Stimulated activated CD4-positive, alpha-beta T cell treated with anti-CD3 and anti-CD28 coated beads, Interleukin-4, amount 100 ng/mL, for 1 hour (primary cell): ENCODE measurements at places on chromosomes 2 and 18.

DNA sequence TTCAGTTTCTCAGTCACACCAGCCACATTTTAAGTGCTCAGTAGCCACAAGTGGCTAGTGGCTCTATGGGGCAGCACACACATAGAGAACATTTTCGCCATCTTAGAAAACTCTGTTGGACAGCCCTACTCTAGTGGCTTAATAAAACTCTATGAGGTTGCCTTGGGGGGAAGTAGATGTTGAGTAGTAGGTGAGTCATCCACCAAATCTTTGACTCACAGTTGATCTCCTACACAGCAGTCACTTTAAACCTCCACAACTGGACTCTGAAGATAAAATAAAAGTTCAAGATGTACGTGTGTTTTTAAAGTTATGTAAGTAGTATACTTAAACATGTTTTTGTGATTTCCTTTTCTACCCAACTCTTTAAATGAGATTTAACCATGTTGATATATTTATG is 379.0 kb downstream of the SETBP1 start:
- no peak for DNase-seq

DNA sequence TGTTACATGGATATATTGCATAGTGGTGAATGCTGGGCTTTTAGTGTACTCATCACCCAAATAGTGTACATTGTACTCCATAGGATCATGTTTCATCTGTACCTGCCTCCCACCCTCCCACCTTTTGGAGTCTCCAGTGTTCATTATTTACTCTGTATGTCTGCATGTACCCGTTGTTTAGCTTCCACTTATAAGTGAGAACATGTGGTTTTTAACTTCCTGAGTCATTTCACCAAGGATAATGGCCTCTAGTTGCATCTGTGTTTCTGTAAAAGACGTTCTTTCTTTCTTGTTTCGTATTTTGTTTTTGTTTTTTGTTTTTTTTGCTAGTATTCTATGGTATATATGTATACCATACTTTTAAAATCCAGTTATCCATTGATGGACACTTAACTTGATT is 107.5 kb downstream of the MSTN start:
- DNase-seq = no peak

- DNase-seq = no peak
Observed at GRCh38 chr2:55141572-55142413, 90.3 kb downstream of the CLHC1 start.

DNA sequence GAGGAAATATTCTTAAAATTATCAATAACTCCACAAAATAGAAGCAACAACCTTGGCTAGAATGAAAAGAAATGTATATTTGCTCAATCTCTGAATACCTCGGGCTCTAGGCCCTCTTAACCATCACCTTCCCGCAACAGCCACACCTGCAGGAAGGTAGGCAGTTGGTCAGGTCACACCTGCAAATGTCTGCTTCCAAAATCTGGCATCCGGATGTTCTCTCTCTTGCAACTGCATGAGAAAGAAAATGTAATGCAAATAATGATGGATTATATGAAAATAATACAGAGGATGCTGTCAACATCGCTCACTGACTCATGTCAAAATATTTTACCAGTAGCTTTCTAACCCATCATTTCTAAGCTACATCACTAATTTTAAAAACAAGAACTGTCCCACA is 148.3 kb downstream of the SATB2 start:
- DNase-seq = no peak

- DNase-seq = no peak
Observed at GRCh38 chr2:96374211-96374951, 38.8 kb downstream of the NCAPH start.

DNA sequence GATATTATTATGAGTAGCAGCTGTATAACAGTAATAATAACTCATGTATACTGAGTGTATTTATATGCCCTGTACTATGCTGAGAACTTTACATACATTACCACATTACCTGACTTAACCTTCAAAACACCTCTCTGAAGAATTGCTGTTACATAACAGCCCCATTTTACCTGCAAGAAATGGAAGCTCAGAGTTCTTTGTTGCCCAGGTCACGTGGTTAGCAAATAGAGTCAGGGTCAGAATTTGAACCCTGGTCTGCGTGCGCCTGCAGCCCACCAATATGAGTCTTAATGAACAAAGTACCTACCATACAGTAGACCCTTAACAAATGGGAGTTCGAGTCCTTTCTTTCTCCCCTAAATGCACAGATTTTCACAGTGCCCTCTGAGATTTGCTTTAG is 101.9 kb downstream of the MCFD2 start:
- no peak for DNase-seq

- no peak for DNase-seq
Observed at GRCh38 chr18:59550174-59550516, 147.1 kb downstream of the CCBE1 start.

DNA sequence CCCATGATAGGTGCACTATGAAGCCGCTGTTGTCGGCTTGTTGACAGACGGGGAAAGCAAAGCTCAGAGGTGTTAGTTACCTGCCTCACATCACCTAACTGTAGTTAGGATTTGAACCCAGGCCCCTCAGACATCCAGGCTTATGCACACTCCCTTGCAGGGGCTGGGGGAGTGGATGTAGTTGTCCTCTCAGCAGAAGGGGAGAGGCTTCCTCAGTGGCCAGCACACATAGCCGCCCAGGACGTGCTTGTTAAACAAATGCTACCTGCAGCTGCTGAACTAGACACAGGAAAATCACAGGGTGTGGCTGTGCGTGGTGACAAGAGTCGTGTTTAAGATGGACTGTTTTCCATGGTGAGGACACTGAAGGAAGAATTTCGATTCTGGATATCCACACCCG is 39.2 kb downstream of the GREB1 start:
- no peak for DNase-seq

GRCh38 chr2:25692143-25692542 is 18.8 kb upstream of the DTNB start:
- no peak for DNase-seq
